ENCODE measurements at places on chromosomes 2 and 18. TPM values are rescaled to one million over a fixed set of nuclear protein-coding genes. Genes with fewer than 3 reads are reported as not detected.

The IL36A gene
- total RNA-seq = not detected

The CRYGD gene
- not detected for total RNA-seq

The CRYBA2 gene
- total RNA-seq = 2.8 TPM

The UGT1A5 gene
- total RNA-seq = 0.37 TPM

The CFAP221 gene
- not detected for total RNA-seq

The DPYSL5 gene
- not detected for total RNA-seq

The FBXO15 gene
- not detected for total RNA-seq

The FAM237A gene
- total RNA-seq = not detected

The GNLY gene
- total RNA-seq = not detected

The MYO5B gene
- 18.7 TPM for total RNA-seq

DNA sequence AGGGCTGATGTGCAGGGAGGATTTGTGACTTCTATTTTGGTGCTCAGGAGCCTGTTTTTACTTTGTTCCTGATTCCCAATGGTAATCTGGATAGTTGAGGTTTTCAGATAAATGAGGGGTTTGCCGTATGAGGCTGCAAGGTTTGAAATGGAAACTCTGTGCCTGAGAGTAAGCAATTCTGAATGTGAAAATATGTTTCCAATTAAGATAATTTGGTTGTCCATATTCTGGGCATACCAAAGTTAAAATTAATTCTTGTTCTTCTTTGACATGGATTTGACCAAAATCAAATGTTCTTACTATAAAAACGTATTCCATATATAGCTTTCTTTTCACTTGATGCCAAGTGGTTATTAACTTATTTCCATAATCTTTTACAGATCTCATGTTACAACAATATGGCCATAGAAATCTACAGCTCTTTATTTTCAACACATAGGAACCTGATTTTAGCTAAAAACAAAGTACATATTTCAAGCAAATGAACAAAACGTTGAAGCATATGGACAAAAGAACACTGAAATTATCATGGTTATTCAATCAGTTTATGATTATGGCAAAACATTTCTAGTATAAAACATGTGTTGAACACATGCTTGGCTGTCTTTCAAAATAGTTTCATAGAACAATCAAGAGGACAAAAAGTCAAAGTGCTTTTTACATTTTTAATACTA, 63.4 kb upstream of the ARHGAP28 start:
- no peak overlapping the region for H3K27ac ChIP-seq
- no peaks in the 10 kb centered on the region for H3K36me3 ChIP-seq
- H3K4me1 ChIP-seq = no peaks in the 10 kb centered on the region
- no peak for DNase-seq
- H3K4me3 ChIP-seq = no peak overlapping the region
- H3K27me3 ChIP-seq = no peaks in the 10 kb centered on the region

- H3K27me3 ChIP-seq = no peaks in the 10 kb centered on the region
- H3K36me3 ChIP-seq = no peaks in the 10 kb centered on the region
- no peak overlapping the region for H3K4me3 ChIP-seq
- no peak overlapping the region for H3K27ac ChIP-seq
- DNase-seq = no peak
Measured at GRCh38 chr18:42268186-42268725, 313.2 kb downstream of the PIK3C3 start.

- H3K36me3 ChIP-seq = no peaks in the 10 kb centered on the region
- H3K4me1 ChIP-seq = no peaks in the 10 kb centered on the region
- H3K4me3 ChIP-seq = no peak overlapping the region
- no peak overlapping the region for H3K27ac ChIP-seq
- no peak for DNase-seq
- H3K27me3 ChIP-seq = no peaks in the 10 kb centered on the region
Measured at GRCh38 chr2:55932843-55933242, 9.3 kb upstream of the EFEMP1 start.

DNA sequence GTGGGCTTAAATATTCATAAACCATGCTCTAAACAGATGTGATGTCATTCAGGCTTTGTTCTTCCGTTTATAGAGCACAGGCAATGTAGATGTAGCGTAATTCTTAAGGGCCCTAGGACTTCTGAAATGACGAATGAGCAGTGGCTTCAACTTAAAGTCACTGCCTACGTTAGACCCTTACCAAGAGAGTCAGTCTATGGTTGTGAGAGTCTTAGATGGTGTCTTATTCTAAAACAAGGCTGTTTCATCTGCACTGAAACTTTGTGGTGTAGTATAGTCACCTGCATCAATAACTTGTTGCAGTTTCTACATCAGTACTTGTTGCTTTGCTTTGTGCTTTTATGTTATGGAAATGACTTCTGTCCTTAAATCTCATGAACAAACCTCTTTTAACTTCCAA, 56.0 kb downstream of the PIK3C3 start:
- no peaks in the 10 kb centered on the region for H3K27me3 ChIP-seq
- DNase-seq = no peak
- H3K27ac ChIP-seq = no peak overlapping the region
- H3K4me1 ChIP-seq = no peaks in the 10 kb centered on the region
- no peak overlapping the region for H3K4me3 ChIP-seq

DNA sequence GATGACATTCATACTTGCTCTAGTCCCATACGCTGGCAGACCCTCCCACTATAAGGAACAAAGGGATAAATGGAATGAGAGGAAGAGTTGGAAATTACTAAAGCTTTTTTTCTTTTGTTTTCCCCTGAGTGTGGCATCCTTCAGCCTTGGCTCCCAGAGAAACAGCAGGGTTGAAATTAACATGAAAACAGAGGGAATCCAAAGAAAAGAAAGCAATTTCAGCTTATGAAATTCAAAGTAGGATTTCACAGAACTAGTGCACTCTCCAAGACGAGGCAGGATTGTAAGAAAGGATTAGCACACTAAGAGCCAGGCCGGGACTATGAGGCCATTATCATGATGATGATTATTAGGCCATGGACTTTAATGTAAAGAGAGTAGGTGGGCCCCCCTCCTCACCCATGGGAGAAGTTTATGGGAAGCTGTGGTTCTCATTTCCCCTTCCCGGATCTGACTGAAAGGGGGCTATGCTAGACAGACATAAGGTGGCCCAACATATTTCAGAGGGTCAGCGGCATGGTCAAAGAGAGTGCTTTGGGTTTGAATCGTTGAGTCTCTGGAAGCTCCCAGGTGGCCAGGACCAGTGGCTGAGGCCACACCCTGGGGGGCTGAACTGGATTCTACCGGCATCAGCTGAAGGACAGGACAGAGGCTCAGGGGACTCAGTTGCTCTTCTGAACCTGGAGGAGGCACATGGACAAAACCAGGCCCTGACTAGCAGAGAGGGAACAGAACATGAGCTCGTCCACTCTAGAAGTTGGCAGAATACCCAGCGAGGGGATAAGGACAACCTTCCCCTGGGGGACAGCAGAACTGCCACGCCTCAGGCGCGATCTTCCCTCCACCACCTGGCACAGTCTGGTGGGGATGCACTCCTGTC, 100.1 kb upstream of the ARL4C start:
- H3K27me3 ChIP-seq = no peaks in the 10 kb centered on the region
- H3K4me1 ChIP-seq = no peaks in the 10 kb centered on the region
- no peaks in the 10 kb centered on the region for H3K36me3 ChIP-seq
- no peak overlapping the region for H3K4me3 ChIP-seq
- H3K27ac ChIP-seq = no peak overlapping the region

Data from stomach (tissue), 19 donors.